CD4-positive, alpha-beta T cell treated with Interleukin-6 at 100 ng/mL for 8 hours (primary cell): ENCODE measurements at places on chromosomes 7 and 10.

DNA sequence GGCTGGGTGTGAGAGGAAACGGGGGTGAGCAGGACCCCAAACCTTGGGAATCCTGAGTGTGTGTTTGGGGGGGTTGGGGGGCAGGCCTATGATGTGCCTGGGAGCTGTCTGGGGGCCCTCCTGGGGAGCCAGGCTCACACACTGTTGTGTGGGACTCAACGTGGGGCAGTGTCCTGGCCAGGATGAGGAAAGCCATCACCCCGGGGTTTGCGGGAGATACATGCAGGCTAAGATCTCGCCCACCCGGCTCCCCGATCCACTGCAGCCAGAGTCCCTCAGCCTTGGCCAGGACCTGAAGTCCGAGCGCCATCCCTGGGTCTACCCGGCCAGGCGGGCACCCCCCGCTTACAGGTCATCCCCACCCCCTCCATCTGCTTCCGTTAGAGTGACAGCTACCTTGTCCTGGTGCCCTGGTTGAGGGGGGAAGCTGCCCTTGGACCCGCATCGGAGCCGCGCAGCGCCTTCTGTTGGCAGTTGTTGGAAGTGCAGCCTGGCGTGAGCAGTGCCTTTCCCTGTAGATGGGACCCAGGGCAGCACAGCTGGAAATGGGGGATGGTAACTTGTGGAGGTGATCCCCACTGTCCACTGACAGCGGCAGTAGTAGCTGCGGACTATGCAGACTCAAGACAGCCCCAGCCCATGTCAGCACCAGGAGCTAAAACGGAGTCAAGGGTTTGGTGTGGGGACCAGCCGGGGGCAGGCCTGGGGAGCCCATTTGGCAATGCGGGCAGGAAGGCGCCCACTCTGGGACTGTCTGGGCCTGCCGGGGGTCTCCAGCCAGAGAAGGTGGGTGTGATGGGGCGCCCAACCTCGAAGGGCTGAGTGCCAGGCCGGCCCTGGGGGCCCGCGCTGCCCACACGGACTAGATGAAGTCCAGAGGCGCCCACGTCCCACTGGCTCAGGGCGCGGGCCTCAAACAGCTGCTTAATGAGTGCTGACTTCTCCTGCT, 885.6 kb upstream of the ZNF722 start:
- DNase-seq = no peak

- no peak for DNase-seq
These were observed 6.7 kb upstream of the LRGUK start for GRCh38 chr7:134120405-134120804.

DNA sequence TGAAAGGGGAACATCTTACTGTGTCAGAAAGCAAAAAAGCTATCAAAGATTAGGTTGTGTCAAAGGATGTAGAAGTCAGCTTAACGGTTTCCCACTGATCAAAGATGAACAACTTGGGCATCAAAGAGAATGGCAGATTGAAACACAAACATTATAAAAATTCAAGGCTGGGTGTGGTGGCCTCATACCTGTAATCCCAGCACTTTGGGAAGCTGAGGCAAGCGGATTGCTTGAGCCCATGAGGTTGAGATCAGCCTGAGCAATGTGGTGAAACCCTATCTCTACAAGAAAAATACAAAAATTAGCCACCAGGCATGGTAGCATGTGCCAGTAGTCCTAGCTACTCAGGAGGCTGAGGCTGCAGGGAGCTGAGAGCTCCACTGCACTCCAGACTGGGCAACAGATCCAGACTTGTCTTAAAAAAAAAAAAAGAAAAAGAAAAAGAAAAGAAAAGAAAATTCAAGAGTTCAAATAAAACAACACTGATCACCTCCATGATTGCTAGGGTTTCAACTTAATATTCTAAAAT, 34.5 kb downstream of the RTKN2 start:
- DNase-seq = no peak

- no peak for DNase-seq
These were observed 46.8 kb upstream of the GLCCI1 start for GRCh38 chr7:7921830-7922229.

GRCh38 chr10:119657725-119658124, 6.5 kb downstream of the BAG3 start:
- DNase-seq = no peak
